ENCODE measurements at places on chromosomes 13 and 19.

- no peak for DNase-seq
These were observed 1.3 kb downstream of the ZNF134 start for GRCh38 chr19:57615346-57615745.

DNA sequence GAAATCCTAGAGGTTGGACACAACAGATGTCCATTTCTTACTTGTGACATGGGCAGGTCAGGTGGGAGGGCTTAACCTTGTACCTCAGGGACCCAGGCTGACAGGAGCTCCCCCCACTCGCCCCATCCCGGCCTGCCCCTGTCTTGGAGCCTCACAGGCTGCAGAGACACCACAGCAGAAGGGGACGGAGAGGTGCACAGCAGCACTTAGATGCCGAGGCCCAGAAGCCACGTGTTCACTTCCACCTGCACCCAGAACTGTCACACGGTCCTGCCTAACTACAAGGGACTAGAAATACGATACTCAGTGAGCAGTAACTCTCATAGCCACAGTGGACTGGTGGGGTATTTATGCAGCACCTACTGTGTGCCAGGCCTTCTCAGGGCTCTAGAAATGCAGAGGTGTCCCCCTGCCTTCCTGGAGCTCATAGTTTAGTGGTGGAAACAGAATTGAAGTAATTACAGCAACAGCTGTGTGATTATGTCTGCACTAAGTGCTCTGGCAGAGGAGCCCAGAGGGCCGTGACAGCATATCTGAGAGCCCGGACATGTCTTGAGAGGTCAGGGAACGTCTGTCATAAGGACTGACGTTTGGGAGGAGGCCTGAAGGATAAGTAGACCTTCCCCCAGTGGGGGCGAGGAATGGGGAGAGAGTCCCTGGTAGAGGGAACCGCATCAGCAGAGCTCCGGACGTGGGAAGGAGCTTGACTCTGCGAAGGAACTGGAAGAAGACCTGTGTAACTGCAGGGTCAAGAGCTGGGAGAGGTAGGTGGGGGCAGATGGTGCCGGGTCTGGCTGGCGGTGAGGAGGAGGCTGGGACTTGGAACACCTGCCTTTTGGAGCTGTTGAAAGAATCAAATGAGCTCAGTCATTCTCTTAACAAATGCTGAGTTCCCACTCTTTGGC, 130.0 kb downstream of the SIPA1L3 start:
- no peak for DNase-seq

DNA sequence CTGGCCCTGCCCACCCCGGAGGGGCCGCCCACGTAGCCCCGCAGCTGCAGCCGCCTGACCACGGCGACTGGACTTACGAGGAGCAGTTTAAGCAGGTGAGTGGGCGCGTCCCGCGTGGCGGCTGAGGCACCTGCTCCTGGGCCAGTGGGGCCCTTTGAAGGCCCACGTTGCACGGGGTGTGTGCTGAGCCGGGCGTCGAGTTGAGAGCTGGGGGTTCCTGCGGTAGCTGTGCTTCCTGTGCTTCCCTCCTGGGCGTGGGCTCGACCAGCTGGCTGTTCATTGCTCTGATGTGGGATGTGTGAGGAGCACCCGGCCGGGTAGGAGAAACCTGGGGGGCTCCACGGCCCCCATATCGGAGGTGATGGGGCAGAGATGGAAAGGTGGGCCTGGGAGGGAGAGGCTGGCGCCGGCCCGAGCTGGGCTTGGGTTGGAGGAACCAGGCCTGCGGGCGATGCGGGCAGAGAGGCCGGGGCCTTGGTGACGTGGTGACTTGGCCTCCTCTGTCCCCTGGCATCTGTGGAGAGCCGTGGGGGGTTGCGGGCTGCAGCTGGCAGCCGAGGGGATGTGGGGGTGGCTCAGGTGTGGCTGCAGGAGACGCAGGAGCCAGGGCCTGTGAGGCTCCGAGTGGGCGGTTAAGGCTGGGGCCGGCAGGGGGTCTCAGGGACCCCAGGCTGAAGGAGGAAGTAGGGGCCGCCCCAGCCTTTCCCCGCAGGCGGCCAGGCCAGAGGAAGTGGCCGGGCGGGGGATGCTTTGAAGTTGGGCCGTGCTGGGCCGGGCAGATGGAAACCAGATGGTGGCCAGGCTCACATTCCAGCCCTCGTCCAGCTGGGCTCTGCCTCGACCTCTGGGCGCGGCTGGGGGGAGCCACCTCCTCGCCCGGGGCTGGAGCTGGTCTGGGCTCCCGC, 7.1 kb downstream of the ARID3A start:
- no peak for DNase-seq

DNA sequence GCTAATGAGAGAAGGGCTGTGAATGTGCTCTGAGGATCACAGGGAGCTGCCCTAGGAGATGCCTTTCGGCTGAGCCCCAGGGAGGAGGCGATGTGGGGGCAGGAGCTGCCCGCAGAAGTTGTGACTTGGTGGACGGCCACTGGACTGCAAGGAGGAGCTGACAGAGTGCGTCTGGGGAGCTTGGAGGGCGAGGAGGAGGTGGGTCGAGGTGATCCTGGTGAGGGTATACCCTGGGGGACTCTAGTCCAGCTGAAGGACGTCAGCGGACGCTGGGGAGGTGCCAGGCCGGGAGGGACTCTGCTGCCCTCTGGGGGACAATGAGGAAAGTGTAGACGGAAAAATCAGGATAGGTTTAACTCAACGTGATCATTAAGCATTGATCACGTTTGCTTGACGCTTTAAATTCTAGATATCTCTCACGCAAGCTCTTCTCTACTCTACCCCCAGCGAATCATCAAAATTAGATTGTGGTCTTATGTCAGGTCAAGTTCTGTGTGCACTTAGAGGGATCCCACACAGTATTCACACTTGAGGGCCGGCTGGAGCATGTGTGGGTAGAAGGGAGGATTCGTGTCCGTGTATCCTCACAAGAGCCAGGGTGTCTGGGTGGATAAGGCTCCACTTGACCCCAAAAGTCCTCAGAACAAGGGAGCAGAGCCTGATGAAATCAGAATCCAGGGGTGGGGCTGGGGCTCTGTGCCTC, 3.3 kb upstream of the CEACAM7 start:
- DNase-seq: no peak

DNA sequence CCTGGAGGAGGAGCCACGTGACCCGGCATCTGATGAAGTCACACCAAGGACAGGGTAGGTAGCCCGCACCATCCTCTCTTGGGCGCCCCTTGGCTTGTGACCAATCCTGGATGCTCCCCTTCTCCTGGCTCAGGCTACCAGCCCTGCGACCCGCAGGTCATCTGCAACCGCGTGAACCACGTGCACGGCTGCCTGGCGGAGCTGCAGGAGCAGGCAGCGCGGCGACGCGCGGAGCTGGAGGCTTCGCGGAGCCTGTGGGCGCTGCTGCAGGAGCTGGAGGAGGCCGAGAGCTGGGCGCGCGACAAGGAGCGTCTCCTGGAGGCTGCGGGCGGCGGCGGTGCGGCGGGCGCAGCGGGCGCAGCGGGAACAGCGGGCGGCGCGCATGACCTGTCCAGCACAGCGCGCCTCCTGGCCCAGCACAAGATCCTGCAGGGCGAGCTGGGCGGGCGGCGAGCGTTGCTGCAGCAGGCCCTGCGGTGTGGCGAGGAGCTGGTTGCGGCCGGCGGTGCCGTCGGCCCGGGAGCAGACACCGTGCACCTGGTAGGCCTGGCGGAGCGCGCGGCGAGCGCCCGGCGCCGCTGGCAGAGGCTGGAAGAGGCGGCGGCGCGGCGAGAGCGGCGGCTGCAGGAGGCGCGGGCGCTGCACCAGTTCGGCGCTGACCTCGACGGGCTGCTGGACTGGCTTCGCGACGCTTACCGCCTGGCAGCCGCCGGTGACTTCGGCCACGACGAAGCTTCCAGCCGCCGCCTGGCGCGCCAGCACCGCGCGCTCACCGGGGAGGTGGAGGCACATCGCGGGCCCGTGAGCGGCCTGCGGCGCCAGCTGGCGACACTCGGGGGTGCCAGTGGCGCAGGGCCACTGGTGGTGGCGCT, 45.9 kb downstream of the SPTBN4 start:
- no peak for DNase-seq

DNA sequence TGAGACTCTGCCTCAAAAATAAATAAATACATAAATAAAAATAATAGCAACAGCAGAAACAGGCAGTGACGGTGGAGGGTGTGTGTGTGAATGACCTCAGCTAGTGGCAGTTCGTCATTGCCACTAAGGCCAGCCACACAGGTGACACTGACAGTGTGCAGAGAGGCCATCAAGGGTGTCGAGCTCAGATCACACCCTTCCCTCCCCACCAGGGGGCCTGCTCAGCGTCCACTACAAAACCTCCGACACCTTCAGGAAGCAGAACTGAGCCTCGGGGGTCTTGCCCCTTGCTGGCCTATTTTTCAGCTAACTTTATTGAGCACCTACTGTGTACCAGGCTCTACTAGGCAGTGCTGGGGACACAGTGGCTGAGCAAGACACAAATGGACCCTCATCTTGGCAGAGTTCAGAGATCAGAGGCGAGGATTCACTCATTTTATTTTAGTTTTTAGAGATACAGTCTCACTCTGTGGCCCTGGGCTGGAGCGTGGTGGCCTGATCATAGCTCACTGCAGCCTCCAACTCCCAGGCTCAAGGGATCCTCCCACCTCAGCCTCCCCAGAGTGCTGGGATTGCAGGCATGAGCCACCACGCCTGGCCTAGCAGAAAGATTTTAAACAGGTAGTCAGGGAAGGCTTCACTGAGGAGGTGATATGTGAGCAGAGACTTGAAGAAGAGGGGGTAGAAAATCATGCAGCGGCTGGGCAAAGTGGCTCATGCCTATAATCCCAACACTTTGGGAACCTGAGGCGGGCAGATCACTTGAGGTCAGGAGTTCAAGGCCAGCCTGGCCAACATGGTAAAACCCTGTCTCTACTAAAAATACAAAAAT, 30.3 kb upstream of the SEMA6B start:
- no peak for DNase-seq

Data from esophagus squamous epithelium (tissue), 5 donors.